ENCODE measurements at places on chromosomes 11 and 22.

DNA sequence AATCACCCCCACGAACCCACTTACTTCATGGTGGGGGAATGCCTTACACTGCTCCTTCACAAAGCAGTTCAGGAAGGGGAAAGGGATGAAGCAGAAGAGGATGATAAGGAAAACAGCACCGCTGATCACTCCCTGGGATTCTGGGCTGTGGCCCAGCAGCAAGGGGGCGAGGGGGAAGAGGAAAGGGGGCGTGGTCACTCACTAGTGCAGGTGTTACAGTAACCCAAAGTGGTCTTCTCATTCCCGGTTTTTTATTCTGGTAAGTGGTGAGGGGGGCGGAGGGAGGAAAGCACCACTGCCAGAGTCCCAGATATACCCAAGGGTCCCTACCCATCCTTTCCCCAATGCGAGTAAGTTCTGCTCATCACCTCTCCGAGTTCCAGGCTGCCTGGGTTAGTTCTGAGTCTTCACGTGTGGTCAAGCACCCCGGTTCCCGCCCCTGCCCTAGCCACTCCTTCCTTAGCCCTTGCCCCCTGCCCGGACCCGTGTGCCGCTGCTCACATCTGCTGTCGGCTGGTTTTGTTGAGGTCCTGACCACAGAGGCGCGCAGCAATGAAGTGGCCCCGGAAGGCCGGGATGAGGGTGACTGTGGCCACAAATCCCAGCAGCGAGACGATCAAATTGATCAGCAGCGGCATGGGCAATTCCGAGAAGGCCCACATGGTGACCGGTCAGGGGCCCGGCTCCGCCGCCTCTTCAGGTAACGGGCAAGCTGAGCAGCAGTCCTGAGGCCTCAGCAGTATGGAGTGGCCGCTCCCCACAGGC, 477 bp downstream of the DPAGT1 start:
- no peak for DNase-seq

- no peak for DNase-seq
Measured at GRCh38 chr11:16408619-16409018, 52.3 kb upstream of the SOX6 start.

DNA sequence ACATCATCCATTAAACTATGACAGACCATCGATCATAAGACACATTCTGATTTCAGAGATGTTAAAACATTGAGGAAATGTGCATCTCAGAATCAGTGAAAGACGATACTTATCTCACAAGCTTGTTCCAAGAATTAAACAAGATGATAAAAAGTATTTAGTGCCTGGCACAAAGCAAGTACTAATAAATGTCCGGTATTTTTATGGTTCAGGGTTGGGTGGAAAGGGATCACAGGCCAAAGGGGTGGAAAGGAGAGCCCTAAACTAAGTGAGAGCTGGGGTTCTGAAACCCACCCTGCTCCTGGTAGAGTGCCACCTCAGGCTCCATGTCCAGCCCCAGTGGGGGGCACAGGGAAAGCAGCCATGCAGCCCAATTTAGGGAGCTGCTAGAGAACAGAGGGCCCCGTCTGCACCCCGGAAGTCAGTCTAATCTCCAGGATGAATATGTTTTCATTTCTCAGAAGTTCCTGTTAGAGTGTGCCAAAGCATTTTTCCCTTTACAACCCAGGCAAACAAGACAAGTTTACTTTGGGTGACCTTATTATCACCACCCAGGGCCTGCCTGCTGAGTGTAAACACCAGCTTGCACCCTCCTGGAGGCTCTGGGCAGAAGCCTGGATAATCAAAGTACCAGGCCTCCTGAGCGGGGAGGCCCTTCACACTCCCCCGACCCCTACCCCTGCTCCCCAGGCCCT, 3.8 kb upstream of the CREB3L1 start:
- no peak for DNase-seq

GRCh38 chr22:36874736-36875135, 13.9 kb downstream of the NCF4 start:
- DNase-seq, result no peak

DNA sequence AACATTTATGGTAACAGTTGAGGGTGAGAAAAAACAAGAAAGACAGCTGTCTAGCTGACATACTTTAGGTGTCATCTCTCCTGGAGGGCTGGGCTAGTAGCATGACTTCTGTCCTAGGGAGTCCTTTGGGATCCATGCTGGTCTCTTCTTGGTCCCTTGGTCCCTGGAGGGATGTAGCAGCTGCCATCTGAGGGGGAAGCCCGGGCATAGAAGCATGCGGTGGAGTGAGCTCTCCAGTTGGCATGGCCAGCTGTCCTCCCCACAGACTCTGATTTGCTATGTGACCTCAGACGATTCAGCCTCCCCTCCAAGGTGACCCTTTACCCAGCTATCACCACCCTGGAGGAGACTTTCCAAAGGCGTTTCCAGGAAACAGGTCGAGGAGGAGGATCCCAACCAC, 28.7 kb downstream of the POU2F3 start:
- no peak for DNase-seq

GRCh38 chr11:112961146-112961668, at the start of gene NCAM1:
Gene NCAM1 (plus strand): TSS chr11:112961420.
- DNase-seq, result peak; percentile 31

- DNase-seq, result no peak
Measured at GRCh38 chr22:31243339-31244045, 31.4 kb downstream of the LIMK2 start.

DNA sequence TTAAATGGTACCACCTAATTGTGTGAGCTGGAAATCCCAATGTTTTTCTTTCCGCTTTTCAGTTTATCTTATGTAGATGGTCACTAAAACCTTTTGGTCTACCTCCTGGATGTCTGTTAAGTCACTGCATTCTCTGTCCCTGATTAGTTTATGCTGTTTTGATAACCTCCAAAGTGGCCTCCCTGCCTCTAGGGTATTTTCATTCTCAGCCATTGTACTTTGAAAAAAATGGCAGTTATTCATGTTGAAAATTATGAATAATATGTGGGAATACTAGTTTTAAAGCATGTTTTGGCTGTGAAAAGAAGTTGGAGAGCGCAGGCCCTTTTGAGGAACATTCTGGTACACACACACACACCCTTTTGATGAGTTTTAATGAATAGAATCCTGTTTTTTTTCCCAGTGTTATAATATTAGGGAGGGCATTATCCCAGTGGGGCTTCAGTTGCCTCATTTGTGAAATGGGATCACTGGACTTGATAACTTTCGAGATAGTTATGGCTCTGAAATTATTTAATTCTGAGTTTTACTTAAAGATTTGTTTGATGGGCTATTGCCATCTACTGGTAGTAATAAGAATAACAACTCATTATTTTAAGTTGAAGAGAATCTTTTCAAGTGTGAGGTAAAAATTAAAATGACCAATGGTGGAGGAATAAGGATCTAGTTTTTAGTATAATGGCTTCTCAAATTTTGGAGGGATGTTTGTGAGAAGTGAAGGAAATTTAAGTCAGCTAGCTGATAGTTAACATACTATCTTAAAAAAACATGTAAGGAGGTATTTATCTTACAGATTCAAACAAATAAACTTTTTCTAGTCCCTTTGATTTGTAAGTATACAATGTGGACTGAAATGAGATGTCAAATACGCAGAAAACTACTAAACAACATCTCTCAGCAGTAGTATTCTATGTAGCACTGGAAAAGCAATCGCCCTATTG, 3.9 kb downstream of the FDX1 start:
- DNase-seq, result no peak

DNA sequence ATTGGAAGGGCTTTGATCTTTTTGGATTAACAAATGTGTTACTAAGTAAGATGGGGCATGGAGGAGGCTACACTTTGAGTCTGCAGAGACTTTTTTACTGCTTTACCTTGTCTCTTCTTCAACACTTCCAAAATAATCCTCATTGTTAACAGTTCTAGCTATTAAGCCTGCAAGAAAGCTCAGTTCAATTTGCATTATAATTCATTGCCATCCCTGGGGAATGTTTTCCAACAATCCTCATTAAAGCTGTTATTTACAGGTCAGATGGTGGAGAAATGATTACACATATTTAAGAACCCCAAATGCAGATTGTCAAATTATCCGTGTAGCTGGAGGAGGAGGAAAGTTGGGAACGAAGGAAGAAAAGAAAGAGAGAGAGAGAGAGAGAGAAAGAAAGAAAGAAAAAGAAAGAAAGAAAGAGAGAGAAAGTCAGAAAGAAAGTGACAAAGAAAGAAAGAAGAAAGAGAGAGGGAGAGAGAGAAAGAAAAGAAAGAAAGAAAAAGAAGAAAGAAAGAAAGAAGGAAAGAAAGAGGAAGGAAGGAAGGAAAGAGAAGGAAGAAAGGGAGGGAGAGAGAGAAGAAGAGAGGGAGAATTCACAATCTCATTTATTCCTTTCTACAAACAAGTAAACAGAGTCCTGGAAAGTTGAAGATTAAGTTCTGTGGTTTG, 443.9 kb downstream of the INSC start:
- no peak for DNase-seq

- no peak for DNase-seq
Measured at GRCh38 chr22:45784357-45785277, 113.0 kb downstream of the ATXN10 start.

DNA sequence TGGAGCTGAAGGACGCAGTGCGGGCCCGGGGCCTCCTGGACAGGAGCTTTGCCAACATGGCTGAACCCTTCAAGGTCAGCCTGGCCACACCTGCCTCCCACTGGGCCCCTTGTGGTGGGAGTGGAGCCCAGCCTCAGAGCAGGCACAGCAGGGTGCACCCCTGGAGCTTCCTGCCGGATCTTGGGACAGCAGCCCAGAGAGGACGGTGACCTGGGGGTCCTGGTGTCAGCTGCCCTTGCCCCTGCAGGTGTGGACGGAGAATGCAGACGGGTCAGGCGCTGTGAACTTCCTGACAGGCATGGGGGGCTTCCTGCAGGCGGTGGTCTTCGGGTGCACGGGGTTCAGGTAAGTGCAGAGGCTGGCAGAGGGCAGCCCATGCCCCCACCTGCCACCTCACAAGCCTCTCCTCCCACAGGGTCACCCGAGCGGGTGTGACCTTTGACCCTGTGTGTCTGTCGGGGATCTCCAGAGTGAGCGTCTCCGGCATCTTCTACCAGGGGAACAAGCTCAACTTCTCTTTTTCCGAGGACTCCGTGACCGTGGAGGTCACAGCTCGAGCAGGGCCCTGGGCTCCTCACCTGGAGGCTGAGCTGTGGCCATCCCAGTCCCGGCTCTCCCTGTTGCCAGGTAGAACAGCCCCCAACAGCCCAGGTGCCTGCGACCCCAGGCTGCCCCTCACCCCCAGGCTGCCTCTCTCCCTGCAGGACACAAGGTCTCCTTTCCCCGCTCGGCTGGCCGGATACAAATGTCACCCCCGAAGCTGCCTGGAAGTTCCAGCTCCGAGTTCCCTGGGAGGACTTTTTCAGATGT, 5.1 kb downstream of the PGGHG start:
- no peak for DNase-seq

- no peak for DNase-seq
Measured at GRCh38 chr11:94577841-94578240, 10.7 kb downstream of the PIWIL4 start.

DNA sequence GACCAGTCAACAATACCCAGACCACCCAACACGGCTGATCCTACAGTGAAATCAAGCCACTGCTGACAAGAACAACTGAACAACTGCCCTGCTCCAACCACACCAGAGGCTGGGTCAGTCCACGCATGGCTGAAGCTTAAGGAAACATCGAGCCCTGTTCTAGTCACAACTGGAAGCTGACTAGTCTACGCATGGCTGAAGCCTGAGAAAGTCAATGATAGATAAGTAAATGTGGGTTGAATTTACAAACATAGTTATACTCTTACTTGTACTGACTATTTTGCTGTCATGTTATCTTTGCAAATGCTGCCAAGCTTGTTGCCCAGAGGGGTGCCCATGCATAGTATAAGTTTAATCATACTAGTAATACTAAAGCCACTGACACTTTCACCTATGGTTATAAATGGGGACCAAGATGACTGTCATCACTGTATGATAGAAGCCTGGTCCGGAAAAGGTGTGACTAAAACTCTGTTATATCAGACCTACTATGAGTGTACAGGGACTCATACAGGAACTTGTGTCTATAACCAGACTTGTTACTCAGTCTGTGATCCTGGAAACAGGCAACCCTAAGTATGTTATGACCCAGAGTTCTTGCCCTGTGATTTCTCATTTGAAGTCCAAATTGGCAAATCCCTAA, 43.4 kb upstream of the GLYAT start:
- DNase-seq, result peak; percentile 30

Data from activated T-cell treated with anti-CD3 and anti-CD28 coated beads, Interleukin-2, amount 50 U/mL, for 48 hours (primary cell).